ENCODE measurements at places on chromosomes 12 and 14.

GRCh38 chr14:65548878-65549277 lies 136.3 kb downstream of the FUT8 start:
- DNase-seq, result no peak

GRCh38 chr12:123801573-123802178 lies 39.6 kb downstream of the DNAH10 start:
- no peak for DNase-seq

GRCh38 chr12:115185506-115185905 lies 501.5 kb upstream of the TBX3 start:
- DNase-seq, result no peak

DNA sequence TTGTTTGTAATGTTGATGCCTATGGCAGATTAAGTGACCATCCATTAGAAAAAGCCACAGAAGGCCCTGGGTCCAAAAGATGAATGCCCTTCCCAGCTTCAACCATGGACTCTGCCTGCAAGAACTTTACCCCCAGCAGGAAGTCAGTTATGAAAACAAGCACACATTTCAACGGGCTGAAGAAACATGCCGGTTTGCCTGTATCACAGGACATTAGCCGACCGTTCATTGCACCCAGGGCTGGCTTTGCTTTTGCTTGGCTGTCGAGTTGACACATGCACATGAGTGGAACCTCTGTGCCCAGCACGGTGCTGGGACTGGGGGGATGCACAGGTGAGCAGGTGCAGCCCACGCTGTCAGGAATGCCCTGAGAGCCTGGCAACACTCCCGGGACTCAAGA lies 1087.0 kb downstream of the BCL11B start:
- DNase-seq, result no peak

DNA sequence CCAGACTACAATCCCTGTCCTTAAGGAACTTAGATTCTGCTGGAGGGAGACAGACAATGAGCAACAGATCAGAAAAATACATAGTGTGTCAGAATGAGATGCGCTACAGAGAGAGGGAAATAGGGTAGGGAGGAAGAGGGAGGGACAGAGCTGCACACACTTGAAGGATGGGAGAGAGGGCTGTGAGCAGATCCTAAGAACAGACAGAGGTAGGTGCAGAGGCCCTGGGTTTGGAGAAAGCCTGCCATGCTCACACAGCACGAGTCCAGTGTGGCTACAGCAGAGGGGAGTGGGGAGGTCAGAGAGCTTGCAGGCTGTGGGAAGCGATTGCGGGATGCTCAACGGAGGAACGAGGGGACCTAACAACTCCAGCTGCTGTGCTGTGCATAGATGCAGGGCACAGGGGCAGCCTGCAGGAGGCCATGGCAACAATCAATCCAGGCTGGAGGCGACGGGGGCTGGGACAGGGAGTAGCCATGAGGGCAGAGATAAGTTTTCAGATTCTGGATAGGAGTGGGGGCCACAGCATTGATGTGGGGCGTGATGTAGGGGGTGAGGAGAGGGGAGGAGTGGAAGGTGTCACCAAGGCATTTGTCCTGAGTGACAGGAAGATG lies 20.7 kb downstream of the FAIM2 start:
- no peak for DNase-seq

DNA sequence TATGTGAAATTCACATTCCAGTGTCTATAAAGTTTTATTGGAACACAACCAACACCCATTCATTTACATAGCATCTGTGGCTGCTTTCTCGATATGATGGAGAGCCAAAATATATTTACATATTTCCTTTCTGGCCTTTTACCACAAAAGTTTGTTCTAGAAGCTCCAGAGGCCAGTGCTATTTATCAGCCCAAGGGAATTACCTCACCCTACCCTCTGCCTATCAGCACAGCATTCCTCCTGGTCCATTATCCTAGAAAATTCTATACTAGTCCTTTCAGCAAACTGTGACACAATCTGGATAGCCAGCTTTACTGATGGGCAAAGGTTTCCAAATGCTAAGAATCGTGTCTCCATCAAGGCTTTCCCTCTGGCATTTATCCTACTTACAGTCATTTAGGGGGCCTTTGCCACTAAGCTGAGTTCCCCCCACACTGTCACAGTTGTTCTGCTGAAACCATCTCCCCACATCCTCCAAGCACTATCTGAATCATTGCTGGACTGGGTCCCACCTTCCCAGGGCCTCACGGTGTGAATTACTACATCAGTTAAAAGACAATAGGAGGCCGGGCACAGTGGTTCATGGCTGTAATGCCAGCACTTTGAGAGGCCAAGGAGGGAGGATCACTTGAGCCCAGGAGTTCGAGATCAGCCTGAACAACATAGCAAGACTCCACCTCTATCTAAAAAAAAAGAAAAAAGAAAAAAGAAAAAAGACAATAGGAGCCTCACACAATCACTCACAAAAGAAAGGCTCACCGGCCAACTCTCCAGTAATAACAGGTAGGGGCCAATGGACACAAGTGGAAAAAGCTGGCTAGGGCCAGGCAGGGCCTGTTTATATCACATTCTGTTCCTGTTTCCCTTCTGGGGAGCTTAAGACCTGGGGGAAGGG lies 12.1 kb downstream of the SYNE3 start:
- DNase-seq, result peak; percentile 27

DNA sequence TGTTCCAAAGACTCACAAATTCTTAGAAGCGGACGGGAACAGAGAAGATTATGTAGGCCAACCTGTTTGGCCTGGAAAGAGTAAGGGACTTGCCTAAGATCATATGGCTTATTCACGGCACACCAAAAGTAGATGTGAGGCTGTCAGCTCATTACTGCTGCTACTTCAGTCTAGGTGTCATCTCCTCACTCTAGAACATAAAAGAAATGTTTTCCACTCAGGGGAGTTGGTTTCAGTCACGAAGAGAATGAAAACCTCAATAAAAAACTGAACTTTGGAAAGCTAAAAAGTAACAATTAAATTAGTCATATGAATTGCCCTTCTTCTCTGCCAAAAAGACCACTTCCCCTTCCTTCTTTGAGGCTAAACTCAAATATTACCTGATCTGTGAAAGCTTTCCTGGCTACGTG lies 658 bp upstream of the CEP128 start:
- DNase-seq, result no peak

GRCh38 chr12:101165319-101165718 lies 44.7 kb downstream of the SLC5A8 start:
- DNase-seq, result no peak

- DNase-seq, result no peak
These were observed 47.4 kb downstream of the CALM1 start for GRCh38 chr14:90444077-90444696.

DNA sequence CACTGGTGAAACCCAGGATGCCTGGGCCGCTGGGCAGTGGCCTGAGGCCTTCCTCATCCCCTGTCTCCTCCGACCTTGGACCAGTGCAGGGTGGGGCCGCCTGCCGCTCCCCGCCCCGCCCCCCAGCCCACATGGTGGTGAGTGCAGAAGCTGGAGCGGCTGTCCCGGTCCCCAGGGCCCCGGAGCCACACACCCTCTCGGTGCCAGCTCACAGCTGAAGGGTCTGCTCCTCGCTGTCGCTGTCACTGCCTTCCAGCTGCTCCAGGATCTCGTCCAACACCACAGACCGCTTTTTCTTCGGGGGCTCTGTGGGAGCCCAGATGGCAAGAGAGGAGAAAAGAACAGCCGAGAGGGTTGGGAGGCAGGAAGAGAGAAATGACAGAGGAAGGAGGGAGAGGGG lies 143.1 kb downstream of the RBM19 start:
- DNase-seq, result no peak

DNA sequence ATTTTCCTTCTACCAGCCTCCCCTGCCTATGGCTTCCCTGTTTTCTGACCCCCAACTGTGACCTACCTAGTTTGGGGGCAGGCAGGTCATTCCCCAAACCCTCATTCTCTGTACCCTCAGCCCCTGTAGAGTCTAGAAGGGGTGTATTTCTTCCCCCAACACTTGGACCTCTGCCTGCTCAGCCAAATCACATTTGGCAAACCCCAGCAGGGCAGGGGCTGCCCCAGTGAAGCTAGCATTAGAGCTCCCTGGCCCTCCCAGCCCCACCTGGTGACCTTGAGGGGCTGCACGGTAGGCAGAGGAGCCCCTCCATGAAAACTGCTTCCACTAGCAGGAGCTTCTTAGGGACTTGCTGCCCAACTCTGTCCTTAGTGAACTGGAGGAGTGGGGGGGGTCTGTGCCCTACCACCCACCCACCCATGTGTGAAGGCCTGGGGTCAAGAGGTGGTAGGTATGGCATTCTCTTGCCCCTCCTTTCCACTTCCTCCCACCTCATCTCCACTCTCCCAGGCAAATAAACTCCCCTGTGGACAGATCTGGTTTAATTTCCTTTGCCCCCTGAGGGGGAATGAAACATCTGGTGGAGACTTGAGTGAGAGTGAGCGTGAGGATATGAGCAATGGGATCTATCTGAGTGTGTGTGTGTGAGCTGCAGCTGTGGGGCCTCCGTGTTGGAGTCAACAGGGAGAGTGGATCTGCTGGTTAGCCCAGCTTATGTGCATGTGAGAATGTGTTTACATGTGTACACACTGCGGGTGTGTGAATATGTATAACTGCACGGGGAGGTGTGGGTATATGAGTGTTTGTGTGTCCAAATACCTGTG lies 1.6 kb downstream of the NXPH4 start:
- no peak for DNase-seq

- no peak for DNase-seq
These were observed 77.6 kb downstream of the PTPRR start for GRCh38 chr12:70842942-70843341.

DNA sequence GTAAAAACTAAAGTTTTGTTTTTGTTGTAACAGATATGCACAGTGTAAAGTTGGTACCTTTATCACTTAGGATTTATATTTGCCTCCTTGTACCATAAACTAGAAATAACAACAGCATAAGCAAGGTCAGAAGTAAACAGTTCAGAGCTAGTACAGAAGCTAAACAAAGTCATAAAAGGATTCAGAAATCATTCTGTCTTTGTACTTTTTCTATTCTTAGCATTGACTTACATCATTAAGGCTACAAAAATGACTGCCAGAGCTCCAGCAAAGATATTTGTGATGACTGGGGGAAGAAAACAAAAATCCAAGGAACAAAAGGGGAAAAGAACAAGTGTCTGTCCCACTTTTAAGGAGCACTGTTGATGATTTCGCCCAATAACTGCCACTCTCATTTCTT lies 347.2 kb downstream of the CCDC91 start:
- DNase-seq, result no peak

DNA sequence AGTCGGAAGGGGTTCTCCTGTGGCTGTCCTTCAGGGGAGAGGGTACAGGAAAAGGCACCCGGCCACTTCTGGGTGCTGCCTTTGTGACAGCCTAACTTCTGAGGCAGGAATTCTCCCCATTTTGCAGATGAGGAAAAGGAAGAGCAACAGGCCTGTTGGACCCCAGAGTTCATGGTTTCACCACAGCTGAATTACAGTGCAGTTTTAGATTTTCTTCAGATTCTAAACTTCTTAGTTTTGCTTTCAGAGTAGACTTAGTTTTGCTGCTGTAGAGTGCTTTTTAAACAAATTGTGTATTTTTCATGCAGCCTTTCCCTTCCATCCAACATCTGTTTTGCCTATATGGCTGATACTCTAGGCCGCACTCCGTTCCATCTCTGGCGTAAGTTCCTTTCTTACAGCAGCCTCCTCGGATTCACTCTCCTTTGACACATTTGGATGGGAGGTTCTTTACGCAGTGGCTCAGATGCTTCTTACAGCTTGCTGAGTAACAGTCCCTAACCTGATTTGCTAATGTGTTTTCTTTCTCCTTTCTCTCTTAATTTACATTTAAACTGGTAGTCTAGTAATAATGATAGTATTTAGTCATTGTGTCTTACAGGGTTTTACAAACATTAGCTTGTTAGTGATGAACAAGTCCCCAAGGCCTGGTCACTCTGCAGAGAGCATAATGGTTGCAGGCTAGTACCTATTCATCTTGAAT lies 7.8 kb downstream of the TRAF3 start:
- no peak for DNase-seq

DNA sequence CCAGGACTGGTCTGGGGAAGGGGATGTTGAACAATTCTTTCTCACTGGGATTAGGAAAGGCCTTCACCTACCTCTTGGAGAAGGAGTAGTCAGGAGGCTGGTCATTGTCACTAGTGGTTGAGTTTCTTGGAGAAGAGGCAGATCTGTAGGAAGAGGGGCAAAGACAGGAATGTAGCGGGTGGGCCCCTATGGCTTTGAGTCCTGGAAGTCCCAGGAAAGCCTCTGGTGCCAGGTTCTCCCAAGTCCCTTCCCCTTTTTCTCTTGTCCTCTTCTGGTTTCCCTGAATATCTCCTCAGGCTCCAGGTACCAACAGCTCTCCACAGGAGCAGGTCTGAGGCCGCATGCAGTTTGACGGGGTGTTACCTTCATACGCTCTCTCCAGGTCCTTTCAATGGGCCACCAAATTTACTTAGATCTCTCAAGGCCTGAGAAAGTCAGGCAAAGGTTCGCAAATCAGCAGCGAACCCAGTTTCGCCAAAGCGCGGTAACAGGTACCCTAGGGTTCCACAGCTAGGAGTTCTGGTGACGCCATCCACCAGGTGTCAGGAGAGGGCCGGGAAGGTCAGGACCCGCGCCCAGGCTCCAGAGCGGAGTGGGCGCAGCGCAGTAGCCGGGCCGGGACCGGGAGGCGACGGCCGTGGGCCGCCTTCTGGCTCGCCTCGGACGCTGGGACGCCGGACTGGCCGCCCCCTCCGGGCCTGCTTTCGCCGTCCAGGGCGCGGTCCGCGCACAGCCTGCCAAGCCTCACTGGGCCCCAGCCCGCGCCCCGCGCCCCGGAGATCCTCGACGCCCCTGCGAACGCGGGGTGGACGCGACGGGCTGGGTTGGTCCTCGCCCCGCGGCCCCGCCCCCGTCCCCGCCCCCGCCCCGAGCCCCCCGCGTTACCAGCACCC lies 795 bp downstream of the SMAGP start:
- DNase-seq, result peak; percentile 24

DNA sequence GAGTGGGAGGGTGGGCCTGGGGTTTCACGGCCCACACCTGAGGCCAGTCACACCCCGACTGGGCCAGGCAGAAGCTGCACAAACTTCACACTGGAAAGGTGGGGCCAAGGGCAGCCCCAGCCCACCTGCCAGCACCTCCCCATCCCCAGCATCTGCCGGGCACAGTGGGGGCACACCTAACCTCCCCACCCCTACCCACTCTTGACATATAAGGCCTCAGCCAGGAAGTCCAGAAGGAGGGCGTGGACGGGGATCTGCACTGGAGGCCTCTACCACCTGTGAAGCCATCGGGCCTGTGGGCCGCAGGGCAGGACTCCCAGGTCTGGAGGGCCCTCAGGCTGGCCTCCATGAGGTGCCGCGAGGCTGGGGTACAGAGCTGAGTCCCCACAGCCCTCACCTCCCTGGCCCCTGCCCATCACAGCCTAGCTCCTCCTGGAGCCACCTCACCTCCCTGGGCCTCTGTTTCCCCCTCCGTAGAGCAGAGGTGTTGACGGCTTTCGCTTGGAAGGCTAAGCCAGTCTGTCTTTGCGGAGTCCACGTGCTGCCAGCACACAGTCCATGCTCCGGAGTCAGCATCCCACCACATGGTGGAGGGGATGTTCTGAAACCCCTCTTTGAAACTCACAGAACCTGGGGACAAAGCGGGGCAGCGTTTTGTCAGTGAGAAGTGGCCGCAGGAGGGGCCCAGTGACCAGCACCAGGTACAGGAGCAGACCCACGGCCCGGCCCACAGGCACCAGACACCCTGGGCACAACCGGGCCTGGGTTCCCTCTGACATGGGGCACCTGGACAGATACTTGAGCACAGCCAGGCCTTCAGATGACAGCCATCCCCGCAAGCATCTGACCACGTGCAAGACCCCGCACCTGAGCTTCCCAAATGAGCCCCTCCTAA lies 38.2 kb upstream of the INF2 start:
- no peak for DNase-seq

All from stimulated activated naive CD4-positive, alpha-beta T cell treated with Interleukin-2 at 50 U/mL for 16 hours (primary cell).